ENCODE measurements at places on chromosomes 11 and 22. TPM values are rescaled to one million over a fixed set of nuclear protein-coding genes. Genes with fewer than 3 reads are reported as not detected.

Gene MRGPRX4
- 3.9 TPM for total RNA-seq

Gene ETS1
- 78.8 TPM for total RNA-seq

- no peak for DNase-seq
These were observed 348.9 kb downstream of the CADM1 start for GRCh38 chr11:115155320-115155719.

DNA sequence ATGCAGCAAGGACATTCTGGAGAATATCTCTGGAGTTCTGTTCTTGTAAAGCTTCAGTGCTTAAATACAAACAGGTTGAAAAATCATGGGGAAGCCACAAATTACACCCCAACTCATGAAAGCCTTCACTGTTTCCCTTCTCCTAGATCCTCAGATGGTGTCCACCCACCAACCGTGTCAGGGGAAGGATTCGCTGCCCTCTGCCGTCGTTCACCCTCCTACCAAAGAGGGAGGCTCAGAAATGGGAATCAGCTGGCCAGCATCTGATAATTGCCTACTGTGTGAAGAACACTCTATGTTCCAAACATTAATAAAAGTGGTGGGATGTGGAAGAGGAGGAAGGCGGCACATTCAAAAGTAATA, 7.4 kb upstream of the HEPACAM start:
- DNase-seq, result no peak

DNA sequence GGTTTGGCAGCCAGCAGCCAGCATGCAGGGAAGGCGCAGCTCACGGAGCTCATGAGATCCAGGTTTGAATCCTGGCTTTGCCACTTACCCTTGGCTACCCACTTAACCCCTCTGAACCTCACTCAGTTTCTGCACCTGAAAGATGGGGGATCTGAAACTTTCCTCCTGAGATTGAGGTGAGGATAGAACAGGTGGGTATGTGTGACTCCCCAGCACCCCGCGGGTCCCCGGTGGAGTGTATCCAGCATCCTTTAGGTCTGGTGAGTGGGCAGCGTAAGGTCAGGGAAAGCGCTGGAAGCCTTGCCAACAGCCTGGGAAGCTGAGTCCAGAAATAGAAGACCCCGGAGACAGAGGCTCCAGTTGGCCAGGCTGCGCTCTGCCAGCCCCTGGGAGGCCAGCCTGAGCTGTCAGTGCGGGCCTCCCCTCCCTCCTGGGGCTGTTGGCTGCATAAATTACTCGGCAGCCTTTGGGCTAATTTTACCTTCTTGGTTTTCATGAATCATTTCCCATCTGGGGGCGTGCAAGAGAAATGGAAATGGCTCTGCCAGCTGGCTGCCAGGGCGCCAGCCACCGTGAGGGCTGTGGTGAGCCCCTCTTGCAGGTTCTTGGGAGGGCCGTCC, 17.6 kb downstream of the PRDM11 start:
- DNase-seq, result peak; percentile 34

DNA sequence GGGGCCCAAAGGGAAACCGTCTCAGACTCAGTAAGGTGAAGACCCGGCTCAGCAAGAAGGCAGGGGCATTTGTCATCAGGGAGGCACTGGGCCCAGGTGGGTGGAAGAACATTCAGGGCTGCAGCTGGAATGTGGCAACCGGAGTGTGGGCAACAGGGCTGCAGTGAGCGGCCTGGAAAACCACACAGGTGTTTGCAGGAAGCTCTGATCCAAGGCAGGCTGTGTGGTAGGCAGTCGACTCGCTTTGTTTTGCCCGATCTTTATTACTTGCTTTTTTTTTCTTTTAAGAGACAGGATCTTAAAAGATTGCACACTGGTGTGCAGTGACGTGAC, 82.8 kb downstream of the DGCR2 start:
- no peak for DNase-seq

Gene SUSD2
- total RNA-seq, result 0.17 TPM

DNA sequence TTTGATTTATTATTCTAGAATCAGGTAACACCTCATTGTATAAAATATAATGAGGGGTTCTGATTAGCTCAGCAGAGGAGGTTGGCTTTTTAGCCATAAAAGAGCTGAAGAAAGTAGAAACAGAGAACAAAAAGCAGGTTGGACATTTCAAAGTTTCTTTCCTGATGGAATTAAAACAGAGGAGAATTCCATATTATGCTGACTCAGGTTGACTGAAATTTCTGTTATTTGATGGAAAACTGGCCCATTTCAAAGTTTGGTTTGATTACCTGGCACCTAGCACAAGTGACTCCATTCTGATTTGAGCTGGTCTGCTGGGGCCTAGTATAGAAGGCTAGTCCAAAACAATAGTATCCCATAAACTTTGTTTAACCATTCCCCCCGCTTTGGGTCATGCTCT, 24.9 kb downstream of the OR56B4 start:
- no peak for DNase-seq

Gene POU2AF2
- not detected for total RNA-seq

- DNase-seq, result no peak
These were observed 10.8 kb upstream of the TPP1 start for GRCh38 chr11:6629892-6630631.

GRCh38 chr11:64093233-64094039, 57.7 kb downstream of the FLRT1 start:
- no peak for DNase-seq

All from HT1080 (cell line).